ENCODE measurements at places on chromosomes 4 and X.

DNA sequence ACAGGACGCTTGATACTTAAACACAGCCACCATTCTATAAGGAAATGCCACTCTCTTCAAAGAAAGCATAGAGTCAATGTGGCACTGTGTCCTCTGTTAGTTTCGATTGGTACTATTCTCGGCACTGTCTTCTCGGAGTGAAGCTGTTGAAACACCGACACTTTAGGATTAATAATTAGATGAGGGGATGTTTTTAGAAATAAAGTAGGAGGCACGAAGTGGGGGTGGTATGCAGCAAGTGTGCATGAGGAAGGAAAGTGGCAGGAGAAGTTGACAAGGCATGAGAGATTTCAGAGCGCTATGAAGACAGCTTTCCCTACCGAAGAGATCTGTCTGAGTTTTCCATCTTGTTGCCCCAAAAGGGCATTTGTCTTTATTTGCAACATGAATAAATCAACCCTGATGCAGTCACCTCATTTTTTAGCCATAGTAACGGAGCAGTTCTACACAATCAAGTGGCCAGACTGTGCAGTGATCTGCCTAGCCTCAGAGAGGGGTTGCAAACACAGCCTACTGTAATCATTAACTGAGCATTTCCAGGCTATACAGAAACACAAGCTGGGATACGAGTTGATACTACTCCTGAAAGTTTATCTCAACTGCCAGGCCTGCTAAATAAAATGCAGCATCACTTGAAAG lies 8.3 kb downstream of the GPRIN3 start:
- peak; percentile 43 for DNase-seq

DNA sequence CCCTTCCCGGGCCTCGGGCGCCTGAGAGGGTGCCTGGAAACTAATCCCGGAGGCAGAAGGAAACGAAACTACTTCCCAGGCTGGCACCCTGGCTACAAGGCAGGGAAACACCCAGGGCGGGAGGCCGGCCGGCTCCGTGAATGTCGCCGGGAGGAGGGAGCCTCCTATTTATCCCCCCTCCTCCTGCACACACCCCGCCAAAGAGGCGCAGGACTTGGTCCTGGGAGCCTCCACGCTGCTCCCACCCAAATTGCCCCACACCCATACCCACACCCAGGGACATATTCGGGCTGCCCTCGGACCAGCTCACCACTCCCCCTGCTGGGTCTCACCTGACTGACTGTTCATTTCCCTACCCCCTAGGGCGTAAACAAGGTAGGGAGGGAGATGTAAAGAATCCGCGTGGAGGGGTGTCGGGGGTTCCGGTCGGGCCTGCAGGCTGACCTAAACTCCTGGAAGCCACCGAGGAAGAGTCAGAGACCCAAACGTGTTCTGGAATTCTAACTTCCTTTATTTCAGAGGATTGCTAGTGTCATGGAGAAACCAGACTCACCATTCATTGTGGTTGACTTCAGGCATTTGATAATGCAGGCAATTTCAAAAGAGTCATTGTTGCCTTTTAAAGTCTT lies at the start of gene BTC:
Gene BTC, minus strand, starts transcription at position 142 of the 629 bp plus-strand sequence. CDS start 198 bp downstream, outside the sequence.
- DNase-seq: peak; percentile 43

DNA sequence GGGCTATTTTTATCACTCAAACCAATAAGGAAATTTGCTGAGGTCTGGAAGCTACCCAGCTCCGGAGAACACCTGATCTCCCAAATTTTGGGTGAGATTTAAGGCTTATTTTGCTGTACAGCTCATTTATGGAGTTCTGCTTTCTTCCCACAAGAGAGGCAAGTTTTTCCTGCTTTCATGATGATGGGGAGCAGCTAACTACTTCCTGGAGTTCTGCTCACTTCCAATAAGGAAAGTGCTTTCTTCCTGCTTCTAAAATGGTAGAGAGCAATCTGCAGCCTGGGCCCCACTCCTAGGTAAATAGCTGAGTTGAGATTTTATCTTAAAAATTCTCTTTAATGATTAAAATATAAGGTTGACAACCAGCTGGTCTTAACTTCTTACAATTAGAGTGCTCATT lies 606.0 kb upstream of the HTR2C start:
- no peak for DNase-seq

DNA sequence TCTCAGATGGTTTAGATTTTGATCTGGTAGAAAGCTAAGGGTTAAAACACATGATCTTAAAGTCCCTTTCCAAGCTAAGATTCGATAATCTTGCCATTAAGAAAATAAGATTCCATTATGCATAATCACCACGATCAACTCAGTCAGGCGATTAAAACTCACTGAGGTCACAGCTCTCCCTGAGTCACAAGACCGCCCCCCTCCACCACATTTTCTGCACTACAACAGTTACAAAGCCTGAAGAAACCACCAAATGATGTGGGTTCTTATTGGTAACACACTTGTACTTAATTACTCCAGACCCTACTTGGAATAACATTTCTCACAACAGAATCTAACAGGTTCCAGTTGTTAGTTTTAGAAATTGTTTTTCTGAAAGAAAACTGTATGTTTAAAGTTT lies 62.8 kb downstream of the SH3KBP1 start:
- no peak for DNase-seq

GRCh38 chr4:108919226-108919893 lies 156.5 kb upstream of the ETNPPL start:
- no peak for DNase-seq

- no peak for DNase-seq
These were observed 88.3 kb downstream of the NHSL2 start for GRCh38 chrX:71998836-71999509.

DNA sequence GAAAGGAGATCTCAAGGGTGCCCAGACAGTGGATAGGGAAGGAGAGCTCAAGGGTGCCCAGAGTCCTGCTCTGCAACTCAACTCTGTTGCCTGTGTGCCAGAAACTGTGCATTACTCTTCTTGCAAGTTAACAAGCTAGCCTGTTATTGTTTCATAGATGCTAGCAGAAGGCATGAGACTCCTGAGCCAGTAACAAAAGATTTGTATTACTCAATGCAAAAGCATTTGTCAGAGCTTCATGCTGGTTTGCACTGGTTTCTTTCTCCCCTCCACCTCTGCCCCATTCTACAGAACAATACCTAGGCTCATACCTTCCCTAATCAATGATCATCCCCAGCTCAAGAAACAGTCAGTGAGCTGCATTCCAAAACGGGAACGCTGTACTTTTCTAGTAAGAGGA lies 124.5 kb upstream of the NEIL3 start:
- no peak for DNase-seq

GRCh38 chrX:112113460-112113859 lies 30.9 kb upstream of the TRPC5 start:
- no peak for DNase-seq

DNA sequence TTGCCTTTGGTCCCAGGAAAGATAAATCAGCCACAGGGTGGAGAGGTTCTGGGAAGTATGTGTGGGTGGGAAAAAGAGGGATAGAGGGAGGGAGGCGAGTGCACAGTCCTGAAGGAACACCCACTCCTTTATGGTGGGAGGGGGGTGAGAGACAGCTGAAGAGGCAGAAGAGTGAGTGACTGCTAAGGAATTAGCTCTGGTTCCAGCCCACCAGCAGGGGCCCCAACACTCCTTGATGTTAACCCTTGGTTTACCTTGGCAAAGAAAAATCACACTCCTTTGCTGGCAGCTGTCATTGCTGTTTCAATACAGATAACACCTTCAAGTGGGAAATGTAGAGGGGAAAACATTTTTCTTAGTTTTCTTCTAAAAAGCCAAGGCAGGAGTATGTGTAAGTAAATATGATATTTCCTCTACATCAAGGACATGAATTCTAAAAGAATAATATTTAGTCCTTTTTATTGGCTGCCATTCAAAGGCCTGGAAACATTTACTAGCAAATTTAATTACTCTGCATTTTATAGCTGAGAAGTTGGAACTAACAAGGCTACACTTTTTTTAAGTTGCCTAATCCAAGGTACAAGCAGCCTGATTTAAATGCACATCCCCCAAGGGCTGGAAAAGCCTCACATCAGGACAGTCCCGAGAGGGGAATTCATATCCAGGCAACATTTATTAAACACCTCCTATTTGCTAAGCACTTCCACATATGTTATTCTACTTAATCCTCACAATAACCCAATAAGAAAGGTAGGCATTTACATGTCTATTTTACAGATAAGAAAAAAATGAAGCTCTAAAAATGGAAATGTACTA lies 81.7 kb downstream of the HS6ST2 start:
- DNase-seq: no peak
